ENCODE measurements at places on chromosomes 1 and 21.
A peak's percentile ranks its signal among the peaks of the same experiment; 100 is the strongest.

- DNase-seq, result no peak
Measured at GRCh38 chr21:27564684-27565301, 597.9 kb upstream of the ADAMTS5 start.

GRCh38 chr1:248576260-248576980 lies 1.9 kb upstream of the OR2T34 start:
- no peak for DNase-seq

GRCh38 chr1:71561206-71561605 lies 480.4 kb upstream of the ZRANB2 start:
- DNase-seq, result no peak

- DNase-seq, result no peak
Measured at GRCh38 chr1:56676571-56677035, 31.5 kb downstream of the PRKAA2 start.

DNA sequence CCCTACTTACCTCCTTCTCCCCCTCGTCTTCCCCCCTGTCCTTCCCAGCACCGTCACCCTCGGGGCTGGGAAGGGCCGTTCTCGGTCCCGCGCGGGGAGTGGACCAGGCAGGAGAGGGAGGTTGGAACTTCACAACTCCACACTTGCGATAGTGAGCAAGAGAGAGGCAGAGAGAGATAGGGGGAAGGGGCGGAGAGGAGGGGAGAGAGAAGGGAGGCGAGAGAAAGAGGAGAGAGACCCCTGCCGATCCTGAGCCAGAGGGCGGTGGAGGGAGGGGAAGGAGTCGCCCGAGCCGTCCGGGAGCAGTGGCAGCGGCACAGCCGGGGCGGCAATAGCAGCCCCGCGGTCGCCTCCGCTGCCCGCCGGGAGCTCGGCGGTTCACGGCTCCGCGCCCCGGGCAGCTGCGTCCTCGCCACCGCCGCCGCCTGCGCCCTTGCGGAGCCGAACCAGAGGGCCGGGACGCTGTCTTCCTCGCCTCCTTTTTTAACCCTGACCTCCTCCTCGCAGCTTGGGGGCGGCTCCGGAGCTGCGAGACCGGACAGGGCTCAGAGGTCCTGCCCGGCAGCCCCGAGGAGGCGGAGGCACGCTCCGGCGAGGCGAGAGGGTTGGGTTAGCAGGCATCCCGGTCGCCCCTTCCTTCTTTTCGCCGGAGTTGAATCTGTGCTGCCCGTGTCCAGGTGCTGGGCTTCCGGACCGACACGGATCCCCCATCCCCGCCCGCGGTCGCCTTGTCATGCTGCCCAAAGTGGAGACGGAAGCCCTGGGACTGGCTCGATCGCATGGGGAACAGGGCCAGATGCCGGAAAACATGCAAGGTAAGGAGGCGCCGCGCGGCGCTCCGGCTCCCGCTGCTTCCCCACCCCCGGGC lies 11.7 kb downstream of the NR5A2 start:
- no peak for DNase-seq

DNA sequence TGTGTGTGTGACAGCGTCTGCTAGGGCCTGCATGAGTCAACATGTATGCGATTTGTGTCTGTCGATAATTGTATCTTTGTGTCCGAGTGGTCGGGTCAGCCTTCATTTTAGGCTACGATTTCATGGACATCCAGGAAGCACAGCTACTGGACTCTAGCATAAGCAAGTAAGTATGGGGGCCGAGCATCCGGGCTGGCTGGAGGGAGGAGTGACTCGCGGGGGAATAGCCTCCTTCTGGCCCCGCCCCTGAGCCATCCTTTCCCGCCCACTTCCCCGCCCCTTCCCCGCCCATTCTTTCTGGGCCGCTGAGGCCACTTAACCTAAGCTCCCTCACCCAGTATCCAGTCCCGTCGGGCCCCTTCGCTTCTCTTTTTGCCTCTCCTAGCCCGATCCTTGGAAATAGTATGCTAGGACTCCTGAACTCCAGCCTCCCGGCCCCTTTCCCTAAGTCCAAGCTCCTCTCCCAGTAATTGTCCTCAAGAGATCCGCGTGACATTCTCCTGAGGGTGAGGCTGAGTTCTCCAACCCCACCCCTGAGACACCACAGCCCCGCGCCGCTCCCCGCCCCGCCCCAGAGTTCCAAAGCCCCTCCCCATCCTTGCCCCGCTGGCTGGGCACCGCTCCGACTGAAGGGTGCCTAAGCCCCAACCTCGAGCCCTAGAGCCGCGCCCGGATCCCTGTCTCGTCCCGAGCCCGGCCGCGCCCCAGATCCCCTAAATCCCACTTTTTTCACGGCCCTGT lies 1.2 kb downstream of the MAP3K6 start:
- peak; percentile 67 for DNase-seq

DNA sequence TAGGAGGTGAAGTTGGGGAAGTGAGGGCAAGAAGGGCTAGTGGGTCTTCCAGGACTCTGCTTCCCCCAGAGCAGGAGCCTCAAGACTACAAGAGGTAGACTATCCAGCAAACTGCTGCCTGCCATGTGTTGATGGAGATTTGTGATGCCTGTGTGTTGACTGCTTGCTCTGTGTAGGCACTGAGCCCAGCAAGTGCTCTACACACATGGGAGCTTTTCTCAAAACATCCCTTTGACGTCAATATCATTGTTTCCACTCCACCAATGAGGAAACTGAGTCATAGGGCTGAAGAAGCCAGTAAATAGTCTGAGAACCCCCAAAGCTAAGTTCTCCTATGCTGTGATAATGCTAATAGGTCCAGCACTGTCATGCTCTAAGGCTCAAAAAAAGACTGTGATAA lies 207.2 kb upstream of the NFIA start:
- DNase-seq, result no peak

Measured in stimulated activated CD4-positive, alpha-beta T cell treated with anti-CD3 and anti-CD28 coated beads, Interleukin-1b, Interleukin-23, amount 100 ng/mL, for 4 hours (primary cell).